ENCODE measurements at places on chromosomes 3 and 15.
A peak's percentile ranks its signal among the peaks of the same experiment; 100 is the strongest.

GRCh38 chr3:173547070-173547469 lies 149.5 kb downstream of the NLGN1 start:
- DNase-seq, result no peak

DNA sequence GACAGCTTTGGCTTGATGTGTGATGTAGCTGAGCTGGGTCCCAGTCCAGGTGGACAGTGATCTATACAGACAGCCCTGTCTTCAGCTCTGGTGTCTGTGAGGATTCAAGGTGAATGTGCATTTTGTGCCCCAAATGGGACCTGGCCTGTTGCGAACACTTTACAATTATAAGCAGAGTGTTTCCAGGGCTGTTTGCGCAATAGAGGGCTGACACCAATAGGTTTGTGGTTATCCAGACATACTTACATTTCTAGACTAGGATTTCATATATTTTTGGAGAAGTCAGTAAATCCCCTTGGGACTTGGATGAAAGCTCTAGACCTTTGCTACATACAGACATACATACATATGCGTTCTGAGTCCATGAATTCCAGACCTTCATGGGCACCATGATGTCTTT lies 4.2 kb upstream of the TATDN2 start:
- DNase-seq, result no peak

DNA sequence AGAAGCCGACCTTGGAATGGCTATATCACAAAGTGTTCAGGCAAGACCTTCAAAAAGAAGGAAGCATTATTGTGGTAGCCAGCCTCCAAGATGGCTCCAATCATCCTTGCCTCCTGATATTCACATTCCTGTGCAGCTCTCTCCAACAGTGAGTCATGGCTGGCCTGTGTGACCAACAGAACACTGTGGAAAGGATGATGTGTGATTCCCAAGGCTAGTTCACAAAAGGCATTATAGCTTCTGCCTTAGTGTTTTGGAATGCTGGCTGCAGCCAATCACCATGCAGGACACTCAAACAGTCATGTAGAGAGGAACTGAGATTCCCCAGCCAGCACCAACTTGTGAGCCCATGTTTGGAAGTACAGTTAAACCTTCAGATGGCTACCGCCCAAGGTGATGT lies 102.6 kb downstream of the EFL1 start:
- no peak for DNase-seq

DNA sequence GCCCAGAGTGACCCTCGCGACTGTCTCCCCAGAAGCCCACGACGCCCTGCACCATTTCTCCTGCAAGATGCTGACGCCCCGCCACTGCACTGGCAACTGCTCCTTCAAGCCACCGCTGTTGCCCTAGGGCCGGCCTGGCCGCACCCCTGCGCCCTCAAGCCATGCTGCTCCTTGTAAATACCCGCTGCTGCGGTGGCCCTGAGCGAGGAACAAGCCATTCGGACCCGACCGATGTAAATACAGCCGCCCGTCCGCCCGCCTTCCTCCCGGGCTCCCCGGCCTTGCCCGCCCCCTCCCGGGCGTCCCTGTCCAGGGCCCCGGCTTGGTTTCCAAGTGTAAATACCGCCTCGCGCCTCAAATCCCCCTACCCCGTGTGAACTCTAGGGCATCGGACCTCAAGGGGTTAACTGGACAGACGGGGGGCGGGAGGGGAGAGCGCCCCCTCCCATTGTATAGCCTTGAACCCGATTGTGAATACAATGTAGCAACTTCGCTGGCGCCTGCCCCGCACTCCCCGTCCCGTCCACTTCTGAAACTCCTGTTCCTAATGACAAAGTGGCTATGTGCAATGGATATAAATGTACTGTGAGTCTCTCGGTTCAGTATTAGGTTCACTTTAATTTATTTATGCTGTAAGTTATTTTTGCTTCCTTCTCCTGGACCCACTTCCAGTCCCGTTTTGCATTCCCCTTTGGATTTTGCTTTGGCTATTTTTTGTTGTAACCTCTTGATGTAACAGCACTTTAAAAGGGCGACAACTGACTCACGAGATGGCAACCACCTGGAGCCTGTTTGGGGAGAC lies 5.9 kb downstream of the RNU6-1 start:
- no peak for DNase-seq

GRCh38 chr3:123667784-123668183 lies 82.9 kb upstream of the HACD2 start:
- DNase-seq, result no peak

GRCh38 chr3:122064326-122064725 lies 9.2 kb downstream of the CD86 start:
- DNase-seq, result no peak

DNA sequence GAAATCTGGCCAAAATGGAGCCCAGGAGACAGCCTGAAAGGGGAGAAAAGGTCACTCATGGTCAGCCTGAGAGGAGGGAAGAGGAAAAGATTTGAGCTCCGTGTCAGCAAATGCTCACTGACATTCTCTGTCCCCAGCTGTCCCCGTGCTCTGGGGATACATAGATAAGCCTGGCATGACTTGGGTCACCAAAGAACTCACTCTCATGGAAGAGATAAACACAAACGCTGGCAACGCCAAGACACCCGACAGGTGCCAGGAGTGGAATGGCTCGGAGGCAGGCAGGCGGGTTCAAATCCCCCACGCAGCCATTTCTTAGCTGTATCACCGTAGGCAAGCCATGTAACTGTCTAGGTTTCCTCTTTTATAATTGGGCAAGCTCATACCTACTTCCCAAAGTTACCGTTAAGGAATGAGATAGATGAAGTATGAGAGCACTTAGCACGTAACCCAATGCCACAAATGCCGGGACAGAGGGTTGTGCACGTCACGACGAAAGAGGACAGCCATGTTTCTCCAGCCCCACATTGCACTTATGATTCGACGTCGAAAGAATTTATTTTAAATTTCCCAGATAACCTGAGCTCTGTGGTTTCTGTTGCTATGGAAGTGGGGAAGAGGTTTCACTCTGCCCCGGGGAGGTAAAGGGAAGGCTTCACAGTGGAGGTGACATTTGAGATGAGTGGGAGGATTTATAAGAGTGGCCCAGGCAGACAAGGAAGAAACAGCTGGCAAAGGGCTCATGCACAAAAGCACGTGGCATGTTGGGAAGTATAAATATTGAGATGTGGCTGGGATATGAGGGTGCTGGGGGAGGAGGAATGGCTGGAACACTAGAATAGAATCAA lies 41.4 kb upstream of the TSEN2 start:
- DNase-seq, result no peak

GRCh38 chr3:73687106-73688004 lies 62.6 kb upstream of the PDZRN3 start:
- DNase-seq, result no peak

DNA sequence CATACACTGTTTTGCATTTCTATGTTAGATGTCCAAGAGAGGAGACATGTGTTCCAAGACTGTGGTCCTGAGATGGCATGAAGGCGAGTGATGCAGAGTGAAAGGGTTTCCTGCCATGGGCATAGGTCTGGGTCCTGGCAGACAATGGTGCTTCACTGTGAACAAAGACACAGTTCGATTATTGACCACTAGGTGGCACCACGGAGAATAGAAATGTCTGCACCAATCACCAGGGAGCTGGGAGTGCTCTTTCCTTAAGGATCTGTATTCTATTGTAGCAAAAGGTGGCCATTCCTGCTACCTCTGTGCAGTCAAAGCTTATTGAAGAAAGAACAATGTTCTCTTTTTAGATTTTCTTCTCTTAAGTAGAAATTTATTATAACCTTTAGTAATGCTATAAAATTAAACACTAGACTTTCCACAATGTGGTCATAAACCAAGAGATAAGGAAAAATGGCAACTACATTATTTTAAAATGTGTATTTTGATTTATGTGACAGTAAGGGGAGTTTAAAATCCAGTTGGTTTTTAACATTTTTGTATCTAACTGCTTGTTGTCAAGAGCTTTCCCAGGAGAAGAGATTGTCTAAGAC lies 88.7 kb downstream of the GABRG3 start:
- DNase-seq, result peak; percentile 23

DNA sequence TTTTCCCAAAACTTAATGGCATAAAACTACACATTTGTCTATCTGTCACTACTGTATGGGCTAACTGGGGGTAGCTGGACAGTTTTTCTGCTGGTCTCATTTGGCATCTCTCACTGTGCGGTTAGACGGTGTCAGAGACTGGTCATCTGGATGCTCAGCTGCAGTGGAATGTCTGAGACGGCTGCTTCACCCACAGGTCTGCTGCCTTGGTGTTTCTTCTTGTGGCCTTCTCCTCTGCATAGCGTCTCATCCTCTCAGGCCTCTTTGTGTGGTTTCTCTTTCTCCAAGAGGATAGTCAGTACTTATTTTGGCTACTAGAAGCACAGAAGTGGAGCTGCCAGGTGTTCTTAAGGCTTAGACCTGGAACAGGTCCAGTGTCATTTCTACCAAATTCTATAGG lies 35.9 kb upstream of the GOLGA6L9 start:
- no peak for DNase-seq

DNA sequence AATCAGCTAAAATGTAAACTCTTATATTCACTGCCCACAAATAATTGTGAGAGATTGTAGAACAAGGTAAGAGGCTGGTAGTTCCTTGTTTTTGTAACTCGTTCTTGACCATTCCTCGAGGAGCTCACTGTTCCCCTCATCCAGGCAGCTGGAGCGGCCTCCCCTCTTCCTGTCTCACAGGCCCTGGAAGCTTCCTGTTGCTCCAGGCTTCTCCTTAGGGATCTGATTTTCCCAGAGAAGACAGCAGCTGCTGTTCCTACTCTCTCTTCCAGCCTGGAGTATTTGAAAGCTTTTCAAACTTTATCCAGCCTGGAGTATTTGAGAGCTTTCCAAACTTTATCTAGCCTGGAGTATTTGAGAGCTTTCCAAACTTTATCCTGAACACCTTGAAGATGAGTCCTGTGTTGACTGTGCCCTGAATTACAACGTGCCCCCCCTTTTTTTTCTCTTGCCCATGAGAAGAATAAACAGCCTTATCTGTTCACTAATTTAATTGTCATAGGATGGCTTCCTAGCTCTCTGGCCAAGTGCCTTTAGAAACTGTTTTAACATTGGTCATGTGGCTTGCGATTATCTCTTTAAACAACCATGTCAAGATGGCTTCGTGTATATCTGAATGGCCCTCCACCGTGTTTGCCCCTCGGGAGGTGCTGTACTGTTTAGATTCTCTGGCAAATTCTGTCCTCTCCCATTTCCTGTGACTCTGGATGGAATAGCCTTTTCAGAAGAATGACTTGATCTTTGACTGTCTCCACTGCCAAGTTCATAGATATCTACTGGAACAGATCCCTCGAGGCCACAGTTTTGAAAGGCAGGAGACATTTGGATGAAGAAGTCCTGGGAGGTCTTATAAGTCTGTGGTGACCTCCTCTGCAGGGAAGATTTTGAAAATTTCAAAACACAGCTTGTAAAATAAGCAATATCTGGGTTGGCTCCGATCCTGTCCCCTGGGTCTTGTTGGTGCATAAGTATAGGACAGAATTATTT lies 4.8 kb downstream of the ADAMTSL3 start:
- no peak for DNase-seq

GRCh38 chr3:107068980-107069379 lies 308.3 kb upstream of the CCDC54 start:
- DNase-seq, result no peak

- no peak for DNase-seq
These were observed 10.3 kb downstream of the EID1 start for GRCh38 chr15:48888191-48888590.

- DNase-seq, result no peak
These were observed 58.0 kb downstream of the HRH1 start for GRCh38 chr3:11212299-11212608.

- no peak for DNase-seq
These were observed 553.0 kb downstream of the NTRK3 start for GRCh38 chr15:87703327-87704111.

GRCh38 chr3:154122552-154122911 lies 1.3 kb downstream of the ARHGEF26 start:
- no peak for DNase-seq

DNA sequence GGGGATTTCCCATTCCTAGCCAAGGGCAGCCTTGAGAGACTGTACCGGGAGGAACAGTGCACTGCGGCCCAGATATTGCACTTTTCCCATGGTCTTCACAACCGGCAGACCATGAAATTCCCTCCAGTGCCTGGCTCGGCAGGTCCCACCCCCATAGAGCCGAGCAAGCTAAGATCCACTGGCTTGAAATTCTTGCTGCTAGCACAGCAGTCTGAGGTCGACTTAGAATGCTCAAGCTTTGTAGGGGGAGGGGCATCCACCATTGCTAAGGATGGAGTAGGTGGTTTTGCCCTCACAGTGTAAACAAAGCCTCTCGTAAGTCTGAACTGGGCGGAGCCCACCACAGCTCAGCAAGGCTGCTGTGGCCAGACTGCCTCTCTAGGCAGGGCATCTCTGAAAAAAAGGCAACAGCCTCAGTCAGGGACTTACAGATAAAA lies 156.3 kb downstream of the FRMD5 start:
- no peak for DNase-seq

DNA sequence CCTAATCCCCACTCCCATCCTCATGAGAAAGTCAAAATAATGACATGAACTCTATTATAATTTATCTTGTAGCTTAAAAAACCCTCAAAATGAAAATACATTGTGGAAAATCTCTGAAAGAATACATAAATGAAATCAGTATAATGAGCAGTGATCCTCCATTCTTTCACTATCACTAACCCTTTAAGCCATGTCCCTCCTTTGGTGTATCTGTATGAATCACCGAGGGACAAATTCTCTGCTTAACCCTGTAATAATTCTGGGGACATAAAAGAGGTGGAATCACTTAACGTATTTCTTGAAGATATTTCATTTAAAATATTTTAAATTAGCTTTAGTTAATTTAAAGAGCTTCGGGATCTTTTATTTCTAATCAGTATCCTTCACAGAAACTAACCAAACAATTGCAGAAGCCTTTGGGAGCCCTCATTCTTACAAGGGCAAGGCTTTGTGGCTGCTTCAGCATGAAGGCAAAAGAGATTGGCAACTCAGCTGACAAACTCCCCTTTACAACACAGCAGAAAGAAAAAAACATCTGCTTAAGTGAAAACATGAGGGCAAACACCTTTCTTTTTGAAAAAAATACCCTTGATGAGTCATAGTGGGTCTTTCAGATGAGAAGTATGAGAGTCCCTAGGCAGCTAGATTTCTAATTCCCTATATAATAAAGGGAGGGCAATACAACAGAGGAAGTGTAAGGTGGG lies 44.0 kb upstream of the ALCAM start:
- DNase-seq, result no peak

- no peak for DNase-seq
These were observed 41.2 kb downstream of the SNRK start for GRCh38 chr3:43327582-43327979.

DNA sequence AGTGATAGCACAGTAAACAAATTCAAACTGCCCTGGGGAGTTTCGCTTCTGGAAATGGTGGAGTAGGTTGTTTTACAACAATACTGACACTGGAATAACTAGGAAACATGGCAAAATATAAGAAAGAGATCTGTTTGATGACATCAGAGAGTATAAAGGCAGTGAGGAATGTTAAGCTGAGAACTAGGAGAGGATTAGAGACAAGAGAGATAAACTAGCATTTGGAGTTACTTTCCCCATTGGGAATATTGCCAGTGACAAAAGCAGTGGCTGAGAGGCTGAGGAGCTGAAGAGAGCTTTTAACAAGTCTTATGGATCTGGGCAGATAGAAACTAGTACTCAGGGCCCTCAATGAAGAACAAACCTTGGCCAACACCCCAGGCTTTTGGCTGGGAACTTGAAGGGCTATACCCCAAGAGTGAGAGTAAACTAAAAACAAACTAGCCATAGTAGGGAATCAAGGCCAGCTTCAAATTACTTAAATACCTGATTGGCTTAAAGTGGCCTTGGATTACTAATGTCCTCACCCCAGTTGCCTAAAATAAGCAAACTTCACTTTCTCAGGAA lies 280.4 kb downstream of the KLF13 start:
- DNase-seq, result no peak

Data from activated naive CD8-positive, alpha-beta T cell treated with anti-CD3 and anti-CD28 coated beads, Interleukin-2, amount 50 U/mL, for 24 hours (primary cell).